ENCODE measurements at places on chromosomes 1 and 21.

DNA sequence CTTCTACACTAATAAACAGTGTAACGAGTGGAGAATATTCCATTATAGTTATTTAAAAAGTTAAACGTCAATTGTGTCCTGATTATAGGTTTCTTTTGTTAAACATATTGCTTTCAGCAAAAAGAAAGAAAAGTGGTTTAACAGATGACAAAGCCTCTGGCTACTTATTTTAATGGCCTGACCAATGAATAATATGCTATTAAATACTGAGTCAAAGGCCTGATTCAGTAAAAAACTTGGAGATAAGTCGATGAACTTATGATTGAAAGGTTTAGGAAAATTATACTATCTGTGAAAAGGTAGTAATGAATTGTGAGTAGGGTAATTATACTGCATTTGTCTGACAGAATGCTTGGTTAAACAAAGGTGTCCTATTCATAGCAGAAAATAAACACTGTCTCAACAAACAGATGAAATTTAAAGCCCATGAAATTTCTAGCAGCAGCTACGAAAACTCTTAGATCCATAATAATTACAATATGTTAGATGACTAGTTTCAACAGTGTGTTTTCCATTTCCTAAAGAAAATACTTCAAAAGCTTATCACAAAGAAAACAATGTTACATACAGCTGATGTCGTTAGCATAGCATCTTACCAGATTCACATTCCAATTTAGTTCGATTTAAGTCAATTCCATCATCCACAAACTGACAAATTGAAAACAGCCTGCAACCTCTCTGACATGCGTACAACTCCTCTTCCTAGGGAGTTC, 6.2 kb downstream of the TMEM59 start:
- no peak for DNase-seq

GRCh38 chr1:10624256-10625050, 149.7 kb downstream of the PEX14 start:
- DNase-seq = no peak

DNA sequence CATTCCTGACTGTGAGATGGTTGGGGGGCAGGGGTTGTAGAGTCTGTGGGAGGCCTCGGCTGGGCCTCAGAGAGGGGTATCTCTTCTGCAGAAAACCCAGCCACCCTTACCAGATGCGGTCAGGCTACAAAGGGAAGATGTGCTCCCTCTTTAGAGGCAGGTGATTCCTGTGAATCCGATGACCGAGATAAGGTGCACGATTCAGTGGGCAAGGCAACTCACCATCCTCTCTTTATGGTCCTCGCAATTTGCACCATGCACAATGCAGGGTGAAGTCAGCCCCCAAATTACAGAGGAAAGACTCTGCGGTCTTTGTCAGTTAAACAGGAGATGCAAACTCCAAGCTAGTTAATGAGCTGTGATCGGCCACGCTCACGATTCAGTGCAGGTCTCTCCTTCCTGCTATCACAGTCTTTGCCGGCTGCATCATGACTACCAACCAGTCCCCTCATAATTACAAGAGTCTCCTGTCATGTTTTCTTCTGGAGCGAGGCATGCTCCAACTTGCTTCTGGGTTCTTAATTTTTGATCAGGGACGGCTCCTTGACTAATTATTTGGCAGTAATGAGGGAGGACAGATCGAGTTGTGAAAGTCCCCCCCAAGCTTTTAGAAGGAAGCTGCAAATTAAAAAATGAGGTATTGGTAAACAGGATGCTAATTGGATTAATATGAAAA, 12.5 kb downstream of the TP73 start:
- DNase-seq = no peak

DNA sequence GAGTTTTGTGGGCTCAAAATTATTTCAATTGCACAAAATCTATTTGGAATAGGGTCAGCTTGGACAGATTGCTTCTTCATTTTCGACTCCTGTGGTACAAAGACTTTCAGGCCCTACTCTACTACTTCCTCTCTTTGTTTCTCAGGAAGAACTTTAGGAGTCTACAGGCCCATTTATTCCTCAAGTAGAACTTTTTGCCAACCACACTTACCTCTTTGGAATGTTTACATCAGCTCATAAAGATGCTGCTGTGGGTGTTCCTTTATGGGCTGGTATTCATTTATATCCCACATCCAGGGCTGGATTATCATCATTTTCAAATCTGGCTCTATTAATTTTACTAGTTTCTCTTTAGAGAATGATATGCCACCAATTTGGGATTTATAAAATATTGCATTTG, 46.3 kb upstream of the TNFSF18 start:
- no peak for DNase-seq

GRCh38 chr1:110235834-110236682, 25.9 kb downstream of the KCNC4 start:
- DNase-seq = no peak

DNA sequence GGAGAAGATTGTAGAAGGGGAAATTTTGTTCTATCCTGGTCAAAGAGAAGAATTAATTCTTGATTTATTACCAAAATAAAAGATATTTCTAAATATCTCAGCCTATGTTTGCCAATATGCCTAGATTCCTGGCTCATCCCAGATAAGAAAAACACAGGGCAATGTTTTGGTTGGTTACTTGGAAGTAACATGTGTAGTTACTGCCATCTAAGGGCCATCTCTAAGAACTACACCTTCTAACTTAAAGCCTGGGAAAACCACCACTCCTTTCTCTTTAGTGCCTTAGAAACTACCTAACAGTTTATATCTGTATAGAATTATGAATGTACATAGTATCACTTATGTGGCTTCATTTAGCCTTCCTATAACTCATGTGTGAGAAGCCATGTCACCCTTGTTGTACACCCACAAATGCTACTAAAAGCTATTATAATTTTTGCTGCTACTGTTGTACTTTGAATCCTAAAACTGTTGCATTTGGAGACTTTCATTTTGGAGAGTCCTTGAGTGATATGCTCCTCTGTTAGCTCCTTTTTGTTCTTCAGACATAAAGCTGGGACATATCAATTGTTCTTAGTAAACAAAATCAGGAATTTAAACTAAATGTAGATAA, 4.5 kb downstream of the AIM2 start:
- peak; percentile 38 for DNase-seq

GRCh38 chr1:239516579-239516978, 130.2 kb downstream of the CHRM3 start:
- DNase-seq = no peak

DNA sequence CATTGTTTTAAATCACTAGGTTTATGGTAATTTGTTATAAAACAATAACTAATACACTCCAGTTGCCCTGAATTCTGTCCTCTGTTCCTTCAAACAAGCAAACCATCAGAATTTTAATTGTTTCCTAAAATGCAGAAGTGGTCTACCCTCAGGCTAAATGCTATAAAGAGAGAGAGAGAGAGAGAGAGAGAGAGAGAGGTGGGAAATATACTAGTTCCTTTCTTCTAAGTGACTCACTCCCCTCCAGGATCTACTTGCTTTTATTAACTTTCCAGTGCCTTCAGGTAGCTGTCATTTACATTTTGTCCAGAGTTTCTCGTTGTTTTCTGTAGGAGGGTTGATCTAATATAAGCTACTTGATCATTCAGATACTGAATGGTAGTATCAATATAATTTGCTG, 26.4 kb downstream of the LRRC53 start:
- DNase-seq = no peak

DNA sequence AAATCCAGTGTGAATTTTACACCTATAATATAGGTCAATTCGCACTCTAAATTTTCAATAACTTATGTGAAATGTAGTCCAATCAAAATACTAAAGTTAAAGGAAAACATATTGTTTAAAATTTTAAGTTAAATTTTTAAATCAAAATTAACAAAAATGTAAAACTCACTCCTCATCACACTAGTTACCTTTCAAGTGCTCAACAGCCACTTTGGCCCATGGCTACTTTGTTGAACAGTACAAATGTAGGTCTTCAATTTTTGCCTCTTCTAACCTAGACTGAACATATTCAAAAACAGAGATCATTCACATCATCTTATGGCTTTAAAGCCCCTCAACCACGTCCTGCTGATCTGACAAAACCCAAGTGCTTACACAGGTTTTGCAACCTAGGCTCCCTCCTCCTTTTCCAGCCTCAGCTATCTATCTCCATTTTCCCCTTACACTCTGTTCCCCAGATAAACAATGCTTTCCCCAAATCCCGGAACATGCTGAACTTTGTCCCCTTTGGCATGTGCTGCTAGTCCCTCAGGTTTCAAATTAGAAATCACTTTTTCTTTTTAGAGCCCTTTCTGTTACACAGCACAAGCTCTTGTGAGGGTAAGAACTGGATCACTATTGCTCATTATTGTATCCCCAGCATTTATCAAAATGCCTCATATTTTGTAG, 110.6 kb downstream of the AKT3 start:
- no peak for DNase-seq

DNA sequence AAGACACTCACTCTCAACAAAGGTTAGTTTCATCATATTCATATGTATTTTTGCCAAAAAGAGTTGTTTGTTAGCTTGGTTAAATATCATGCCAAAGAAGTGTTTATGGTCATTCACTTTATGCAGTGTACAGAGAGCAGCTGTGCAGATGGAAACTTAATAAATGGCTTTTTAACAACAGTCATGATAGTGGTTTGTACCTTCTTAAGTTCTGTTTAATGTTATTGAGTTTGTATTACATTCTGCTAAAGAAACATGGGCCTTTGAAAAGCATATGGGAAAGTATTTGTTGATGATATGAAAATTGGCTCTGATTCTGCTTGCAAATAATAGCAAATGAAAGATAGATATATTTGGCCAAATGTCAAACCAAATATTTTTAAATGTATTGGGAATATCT, 607.3 kb downstream of the NCAM2 start:
- no peak for DNase-seq

GRCh38 chr1:205791568-205792180, 16.4 kb upstream of the RAB29 start:
- peak; percentile 63 for DNase-seq

DNA sequence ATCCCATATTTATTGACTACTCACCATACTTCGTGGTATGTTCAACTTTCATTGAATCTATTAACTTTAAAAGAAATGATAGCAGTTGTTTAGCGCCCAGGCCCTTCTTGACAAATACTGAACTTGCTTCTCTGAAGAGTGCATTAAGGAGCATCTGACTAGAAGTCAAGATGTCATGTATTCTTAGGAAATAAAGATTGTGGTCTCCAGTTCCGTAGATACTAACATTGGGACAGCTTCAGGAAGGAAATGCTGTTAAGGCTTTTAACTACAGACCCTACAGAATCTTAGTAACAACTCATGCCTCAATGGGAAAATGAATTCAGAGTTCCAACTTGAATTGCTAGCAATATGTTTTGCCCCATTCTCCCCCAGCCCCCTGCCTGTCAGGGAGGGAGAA, 14.8 kb downstream of the LYST start:
- DNase-seq = no peak

DNA sequence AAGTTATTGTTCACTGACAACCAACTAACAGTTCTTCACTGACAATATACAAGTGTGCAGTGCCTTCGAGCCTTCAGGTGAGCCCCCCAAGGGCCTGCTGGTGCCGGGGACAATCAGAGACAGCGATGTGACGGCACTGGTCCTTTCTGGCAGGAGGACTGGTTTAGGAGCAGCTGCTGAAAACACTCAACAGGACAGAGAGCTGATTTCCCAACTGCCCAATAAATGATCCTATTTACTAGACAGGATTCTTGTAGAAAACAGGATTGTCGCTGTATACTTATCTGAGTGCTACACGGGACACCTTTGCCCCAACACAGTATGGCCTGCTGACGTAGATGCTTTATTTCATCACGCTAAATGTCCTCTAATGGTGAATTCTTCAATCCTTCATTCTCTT, 65.4 kb downstream of the TP53BP2 start:
- no peak for DNase-seq

GRCh38 chr1:72341661-72342060, 59.3 kb upstream of the NEGR1 start:
- DNase-seq = no peak

DNA sequence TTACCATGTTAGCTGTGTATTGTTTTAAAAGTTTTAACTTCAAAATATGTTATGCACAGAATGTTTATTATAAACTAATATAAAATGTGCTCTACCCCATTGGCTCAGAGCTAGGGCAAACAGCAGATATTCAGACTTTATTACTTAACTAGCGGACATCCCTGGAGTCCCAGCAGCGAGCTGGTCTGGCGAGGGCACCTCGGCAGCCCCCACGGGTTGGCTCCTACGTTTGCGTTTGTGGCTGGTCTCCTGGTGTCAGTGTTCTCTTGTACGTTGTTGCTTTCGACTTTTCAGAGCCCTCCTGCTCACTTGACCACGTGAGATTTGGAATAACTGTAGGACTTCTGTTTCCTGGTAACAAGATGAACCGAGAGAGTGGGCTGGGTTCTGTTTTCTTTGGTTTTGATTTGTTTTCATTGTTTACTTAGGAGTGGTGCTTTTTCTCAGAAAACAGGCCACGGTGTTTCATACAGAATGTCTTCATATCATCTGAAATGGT, 44.5 kb downstream of the CBS start:
- DNase-seq = no peak

GRCh38 chr1:228884196-228884595, 148.9 kb downstream of the RHOU start:
- DNase-seq = no peak

GRCh38 chr1:223489439-223489838, 96.2 kb downstream of the CCDC185 start:
- no peak for DNase-seq

DNA sequence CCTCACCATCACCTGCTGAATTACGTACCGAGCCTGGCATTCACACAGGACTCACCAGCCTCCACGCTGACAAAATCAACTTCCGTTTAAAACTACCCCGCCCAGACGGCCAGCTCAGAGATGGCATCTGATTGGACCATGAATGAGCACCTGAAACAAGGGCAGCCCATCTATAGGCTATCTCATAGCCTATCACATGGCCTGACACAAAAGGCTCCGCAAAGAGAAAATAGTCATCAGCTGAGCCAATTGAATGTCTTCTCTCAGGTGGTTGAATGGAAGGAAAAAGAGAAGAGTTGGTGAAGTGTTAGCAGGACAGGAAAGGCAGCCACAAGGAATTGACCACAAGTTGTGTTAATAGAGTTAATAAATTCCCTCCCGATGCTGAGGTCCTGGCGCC, 50.6 kb upstream of the ZC3H12A start:
- DNase-seq = no peak

DNA sequence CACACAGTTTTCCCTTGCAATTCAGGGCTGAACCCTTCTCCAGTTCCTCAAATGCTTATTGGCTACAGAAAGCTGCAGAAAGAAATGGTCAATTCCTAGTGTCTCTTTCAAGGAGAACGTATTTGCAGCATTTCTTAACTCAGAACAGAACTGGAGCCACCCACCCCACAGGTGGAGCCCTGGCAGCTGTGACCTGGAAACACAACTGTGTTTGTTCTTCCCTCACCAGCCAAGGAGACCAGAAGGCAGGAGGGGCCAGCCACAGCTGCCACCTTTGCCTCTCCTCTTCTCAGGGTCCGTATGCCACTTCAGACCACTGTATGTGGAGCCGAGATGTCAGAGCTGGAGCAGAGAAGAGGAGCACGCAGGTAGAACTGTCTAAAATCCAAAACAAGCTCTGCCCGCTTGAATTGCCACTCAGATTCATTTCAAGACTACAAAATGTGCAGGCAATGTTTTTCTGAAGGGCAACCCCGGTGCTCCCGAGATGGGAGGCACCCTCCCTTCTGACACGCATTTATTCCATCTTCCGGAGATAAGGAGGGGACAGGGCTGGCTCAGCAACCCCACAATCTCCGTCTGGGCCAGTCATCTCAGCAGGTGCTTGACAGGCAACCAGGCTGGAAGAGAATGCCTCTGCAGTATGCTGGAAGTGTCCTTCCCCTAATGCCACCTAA, 16.7 kb downstream of the CD247 start:
- DNase-seq = no peak

GRCh38 chr1:89089962-89090361, 25.0 kb upstream of the GBP1 start:
- DNase-seq = no peak

- DNase-seq = no peak
Observed at GRCh38 chr1:18329469-18330253, 151.1 kb upstream of the KLHDC7A start.

Data from CD4-positive, alpha-beta T cell treated with Interleukin-6 at 100 ng/mL for 8 hours (primary cell).